Ascending aorta (tissue), 2 donors: ENCODE measurements at places on chromosomes 3 and 15. TPM values are rescaled to one million over a fixed set of nuclear protein-coding genes. Genes with fewer than 3 reads are reported as not detected.

- DNase-seq: no peak
Observed at GRCh38 chr15:85690561-85691231, 104.0 kb downstream of the KLHL25 start.

GRCh38 chr15:61518191-61518950, 289.3 kb upstream of the RORA start:
- no peak for DNase-seq

- DNase-seq: no peak
Observed at GRCh38 chr3:61250784-61251173, 473 bp downstream of the FHIT start.

- no peak for DNase-seq
Observed at GRCh38 chr3:194396859-194397756, 2.0 kb downstream of the GP5 start.

GRCh38 chr15:34124651-34125050, 22.8 kb downstream of the PGBD4 start:
- DNase-seq: no peak

DNA sequence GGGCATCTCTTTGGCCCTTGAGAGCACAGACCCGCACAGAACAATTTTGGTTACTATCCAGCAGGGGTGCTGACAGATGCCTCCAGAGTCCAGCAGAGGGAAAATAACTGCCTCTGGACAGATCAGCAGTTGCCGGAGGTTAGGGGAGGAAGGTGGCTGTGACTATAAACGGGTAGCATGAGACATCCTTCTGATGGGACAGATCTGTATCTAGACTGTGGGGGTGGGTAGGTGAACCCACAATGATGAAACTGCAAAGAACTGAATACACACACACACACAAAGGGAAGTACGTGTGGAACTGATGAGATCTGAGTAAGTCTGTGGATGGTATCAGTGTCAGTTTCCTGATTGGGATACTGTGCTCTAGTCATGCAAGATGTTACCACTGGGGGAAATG, 21.2 kb downstream of the ADAMTS7 start:
- no peak for DNase-seq

DNA sequence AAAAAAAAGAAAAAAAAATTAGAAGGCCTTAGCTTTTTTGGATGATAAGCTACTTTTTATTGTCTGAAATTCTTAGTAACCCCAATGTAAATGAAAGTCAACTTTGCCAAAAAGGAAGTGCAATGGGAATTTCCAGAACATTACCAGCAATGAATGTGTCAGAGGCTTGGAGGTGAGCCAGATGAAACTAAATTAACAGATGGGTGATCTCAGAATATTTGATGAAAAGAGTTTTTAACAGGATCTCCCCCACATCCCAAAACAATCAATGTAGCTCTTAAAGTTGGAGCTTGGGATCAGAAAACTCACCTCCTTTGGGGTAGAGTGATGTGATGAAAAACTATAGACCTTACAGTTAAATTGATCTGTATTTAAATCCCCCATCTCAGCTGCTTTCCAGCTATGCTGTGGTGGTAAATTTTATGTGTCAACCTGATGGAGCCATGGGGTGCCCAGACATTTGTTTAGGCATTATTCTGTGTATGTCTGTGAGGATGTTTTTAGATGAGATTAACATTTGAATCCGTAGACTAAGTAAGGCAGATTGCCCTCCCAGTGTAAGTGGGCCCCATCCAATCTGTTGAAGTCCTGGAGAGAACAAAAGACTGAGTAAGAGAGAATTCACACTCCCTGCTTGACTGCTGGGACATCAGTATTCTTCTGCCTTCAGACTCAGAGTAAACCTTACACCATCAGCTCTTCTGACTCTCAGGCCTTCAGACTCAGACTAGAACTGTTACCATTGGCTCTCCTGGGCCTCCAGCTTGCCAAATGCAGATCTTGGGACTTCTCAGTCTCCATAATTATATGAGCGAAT, 84.3 kb upstream of the TNFSF10 start:
- DNase-seq: no peak

- no peak for DNase-seq
Observed at GRCh38 chr3:128537091-128537703, 44.2 kb upstream of the GATA2 start.

GRCh38 chr3:118963711-118964110, 70.9 kb downstream of the IGSF11 start:
- DNase-seq: no peak

- no peak for DNase-seq
Observed at GRCh38 chr3:61914276-61914675, 352.9 kb downstream of the PTPRG start.

GRCh38 chr15:50256188-50257041, 9.1 kb downstream of the HDC start:
- DNase-seq: no peak

- DNase-seq: no peak
Observed at GRCh38 chr3:115464036-115464435, 159.3 kb upstream of the GAP43 start.

- DNase-seq: no peak
Observed at GRCh38 chr3:8712908-8713255, 20.7 kb upstream of the CAV3 start.

DNA sequence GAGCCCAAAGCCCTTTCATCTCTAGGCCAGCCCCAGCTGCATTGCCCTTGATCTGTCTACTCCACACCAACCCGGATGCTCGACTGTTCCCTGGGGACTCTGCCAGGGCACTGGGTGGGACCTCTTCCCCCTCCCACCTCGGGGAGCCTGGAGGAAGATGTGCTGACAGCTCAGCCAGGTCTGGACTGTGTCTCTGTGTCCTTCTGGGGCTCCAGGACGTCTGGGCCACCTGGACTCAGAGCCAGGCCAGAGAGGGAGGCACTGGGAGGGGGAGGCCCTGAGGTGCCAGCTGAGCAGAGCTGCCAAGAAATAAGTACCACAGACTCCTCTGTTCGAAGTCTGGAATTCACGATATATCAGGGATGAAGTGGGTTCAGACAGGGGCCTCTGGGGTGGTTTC, 5.8 kb upstream of the HCN4 start:
- DNase-seq: no peak

DNA sequence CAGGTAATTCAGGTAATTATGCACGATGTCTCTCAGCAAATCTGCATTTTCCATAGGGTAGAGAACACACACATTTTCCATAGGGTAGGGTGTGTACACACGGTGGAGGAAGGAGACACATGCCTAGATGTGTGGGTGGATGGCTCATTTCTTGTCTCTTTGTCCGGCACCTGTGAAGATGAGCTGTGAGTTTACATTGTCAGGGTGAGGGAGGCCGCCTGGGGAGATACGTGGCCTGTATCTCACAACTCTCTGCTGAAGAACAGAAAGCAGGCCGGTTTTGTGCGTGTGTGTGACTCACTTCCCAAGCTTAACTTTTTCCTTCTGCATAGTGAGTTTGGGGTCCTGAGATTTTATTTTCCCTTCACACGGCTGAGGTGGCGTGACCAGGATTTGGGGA, 60.3 kb downstream of the SLC6A6 start:
- DNase-seq: no peak

GRCh38 chr15:64695561-64695992, 79.8 kb downstream of the RBPMS2 start:
- no peak for DNase-seq

GRCh38 chr3:99960941-99961340, 143.3 kb downstream of the CMSS1 start:
- DNase-seq: no peak

DNA sequence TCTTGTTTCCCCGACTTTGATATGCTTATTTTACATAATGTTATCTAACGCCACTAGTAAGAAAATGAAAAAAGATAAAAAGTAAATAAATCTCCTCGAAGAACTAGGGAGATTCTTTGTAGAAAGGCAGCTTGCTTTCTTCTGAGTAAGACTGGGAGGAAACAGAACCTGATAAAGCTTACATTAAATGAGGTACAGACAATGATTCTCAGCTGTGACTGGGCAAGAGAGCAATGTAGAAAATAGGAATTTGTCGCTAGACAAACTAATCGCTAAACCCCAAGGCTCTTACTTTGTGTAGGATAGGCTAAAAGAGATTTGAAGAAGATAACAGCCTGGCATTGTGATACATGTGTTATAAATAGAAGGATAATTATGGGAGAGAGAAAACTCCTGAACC, 919.0 kb upstream of the ALCAM start:
- DNase-seq: no peak

- DNase-seq: no peak
Observed at GRCh38 chr3:193744048-193744821, 151.2 kb downstream of the OPA1 start.

DNA sequence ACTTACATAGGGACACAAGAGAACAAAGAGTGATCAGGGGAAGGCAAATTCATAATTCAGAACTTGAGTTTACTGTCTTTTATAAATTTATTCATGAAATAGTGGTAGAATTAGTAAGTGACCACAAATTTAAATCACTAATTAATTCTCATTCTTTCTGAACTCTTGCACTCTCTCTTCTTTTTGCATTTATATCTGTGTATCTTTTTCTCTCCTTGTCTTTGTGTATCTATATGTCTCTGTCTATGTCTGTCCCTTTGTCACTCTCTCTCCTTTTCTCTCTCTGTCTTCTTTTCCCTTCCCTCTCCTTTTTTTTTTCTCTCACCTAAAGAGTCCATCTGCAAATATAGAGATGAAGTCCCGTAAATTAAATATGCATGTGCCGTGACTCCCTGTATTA, 31.5 kb downstream of the RBMS3 start:
- no peak for DNase-seq

GRCh38 chr3:35120026-35120425, 519.3 kb upstream of the ARPP21 start:
- no peak for DNase-seq

GRCh38 chr15:35479423-35479822, 66.5 kb downstream of the DPH6 start:
- DNase-seq: no peak

DNA sequence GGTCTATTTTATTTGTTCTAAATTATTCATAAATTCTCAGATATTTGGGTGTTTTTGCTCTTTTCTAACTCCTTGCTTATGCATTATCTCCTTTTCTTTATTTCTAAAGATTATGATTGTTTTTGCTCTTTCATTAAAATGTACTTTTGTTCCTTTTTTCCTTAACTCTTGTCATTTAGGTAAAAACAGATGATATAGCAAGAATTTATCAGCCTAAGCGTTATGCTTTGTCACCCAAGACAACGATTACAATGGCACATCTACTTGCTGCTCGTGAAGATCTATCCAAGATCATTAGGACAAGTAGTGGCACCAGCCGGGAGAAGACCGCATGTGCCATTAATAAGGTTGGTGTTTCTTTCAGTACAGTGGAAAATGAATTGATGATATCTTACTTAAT, 27.2 kb downstream of the FAM98B start:
- no peak for DNase-seq

DNA sequence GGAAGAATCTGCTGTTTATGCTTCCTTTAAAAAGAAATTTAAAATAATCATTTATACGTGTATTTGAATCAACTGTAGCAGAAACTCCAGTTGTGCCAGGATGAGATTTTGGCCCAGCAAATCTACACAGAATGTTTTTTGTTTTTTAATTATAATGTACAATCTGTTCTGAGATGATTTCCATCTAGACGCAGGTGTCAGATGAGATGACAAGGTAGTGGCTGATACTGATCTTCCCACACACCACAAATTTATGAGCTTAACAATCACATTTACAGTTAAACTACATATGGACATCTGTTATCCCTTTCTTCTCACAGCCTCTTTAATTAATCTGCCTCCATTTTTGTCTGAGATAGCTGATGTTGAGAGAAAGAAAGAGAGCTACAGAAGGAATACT, 23.6 kb downstream of the DCLK3 start:
- no peak for DNase-seq

- no peak for DNase-seq
Observed at GRCh38 chr3:95733336-95733735, 1081.1 kb upstream of the EPHA6 start.

DNA sequence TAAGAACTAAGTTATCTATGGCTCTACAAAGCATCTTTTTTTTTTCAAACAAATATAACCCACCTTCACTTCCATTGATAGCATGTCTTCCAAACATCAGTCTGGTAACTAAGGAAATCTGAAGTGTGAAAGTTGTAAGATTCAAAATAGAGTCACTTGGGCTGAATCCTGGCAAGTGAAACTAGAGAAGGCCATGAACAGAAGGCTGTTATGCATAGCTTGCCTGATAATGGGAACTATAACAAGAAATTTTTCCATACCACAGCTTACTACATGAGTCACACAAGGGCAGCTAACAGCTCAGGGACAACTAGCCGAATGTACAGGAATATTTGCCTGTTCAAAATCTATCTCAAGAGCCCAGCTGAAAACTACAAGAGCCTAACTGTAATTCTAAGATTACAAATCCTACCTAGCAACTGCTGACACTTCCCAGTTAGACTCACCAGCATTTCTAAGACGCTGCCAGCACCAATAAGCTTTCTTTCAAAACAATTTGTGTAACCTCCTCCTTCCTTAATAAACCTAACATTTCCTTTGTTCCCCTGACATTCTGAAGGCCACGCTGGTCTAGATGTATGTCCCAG, 1066.5 kb downstream of the PLOD2 start:
- no peak for DNase-seq

GRCh38 chr3:111326144-111326995, 215.6 kb upstream of the CD96 start:
- DNase-seq: no peak

DNA sequence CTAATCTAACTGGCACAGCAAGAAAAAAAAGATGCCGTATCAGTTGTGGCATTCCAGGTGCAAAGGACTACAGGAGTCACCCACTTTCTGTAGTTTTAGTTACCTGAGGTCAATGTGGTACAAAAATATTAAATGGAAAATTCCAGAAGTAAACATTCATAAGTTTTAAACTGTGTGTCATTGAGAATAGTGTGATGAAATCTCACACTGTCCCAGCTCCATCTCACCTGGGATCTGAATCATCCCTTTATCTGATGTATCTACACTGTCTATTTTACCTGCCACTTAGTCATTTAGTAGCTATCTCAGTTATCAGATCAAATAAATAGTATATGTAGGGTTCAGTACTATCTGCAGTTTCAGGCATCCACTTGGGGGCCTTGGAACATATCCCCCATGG, 26.7 kb downstream of the GBE1 start:
- DNase-seq: no peak

The CYP8B1 gene
- 0.43 TPM for total RNA-seq

The LRRC31 gene
- total RNA-seq: not detected

The ANAPC13 gene
- total RNA-seq: 17.0 TPM

The LZTFL1 gene
- total RNA-seq: 6.7 TPM

The ASB14 gene
- not detected for total RNA-seq

The GP5 gene
- total RNA-seq: 0.11 TPM

The TM6SF1 gene
- total RNA-seq: 6.3 TPM

The UBAP1L gene
- 10.9 TPM for total RNA-seq

The RSL24D1 gene
- total RNA-seq: 15.3 TPM

The ITIH4 gene
- total RNA-seq: 9.8 TPM
